Fibroblast of upper back skin (primary cell): ENCODE measurements at places on chromosomes 6 and 20.

DNA sequence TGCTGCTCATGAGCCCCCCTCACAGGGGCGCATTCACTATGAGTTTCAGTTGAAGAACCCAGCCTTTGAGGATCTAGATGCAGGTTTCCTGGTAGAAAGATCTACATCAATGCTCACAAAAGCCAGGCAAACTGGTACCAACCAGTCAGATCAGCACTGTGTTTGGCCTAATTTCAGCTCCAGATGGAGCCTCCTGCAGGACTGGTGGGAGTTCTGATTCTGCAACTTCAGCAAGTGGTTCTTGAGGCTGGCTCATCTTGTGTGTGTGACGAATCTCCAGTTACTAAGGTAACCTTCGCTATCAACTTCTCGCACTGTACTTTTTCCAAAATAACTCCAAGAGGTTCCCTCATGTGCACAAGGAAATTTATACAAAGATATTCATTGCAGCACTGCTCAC, 118.8 kb downstream of the ZMYND8 start:
- DNase-seq, result no peak

GRCh38 chr6:73017476-73017875, 207.8 kb downstream of the KHDC1L start:
- no peak for DNase-seq

- no peak for DNase-seq
These were observed 368.1 kb upstream of the PLCB4 start for GRCh38 chr20:8700756-8701155.

DNA sequence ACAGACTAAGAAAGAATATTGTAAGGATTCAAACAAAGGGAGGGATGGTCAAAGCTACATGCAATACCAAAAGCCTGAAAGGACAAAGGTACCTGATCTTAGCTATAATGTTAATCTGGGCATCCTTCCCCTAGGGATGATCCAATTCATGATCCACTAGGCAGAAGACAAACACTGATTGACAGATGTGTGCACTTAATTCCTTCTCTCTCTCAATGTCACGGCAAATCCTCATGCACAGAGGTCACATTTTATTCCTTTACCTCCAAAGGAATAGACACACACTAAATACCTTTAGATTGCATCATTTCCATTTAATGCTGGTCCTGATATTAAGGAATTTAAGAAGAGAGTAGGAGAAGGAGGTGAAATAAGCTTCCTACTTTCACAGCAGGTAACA, 73.4 kb downstream of the ZNF133 start:
- DNase-seq, result no peak

DNA sequence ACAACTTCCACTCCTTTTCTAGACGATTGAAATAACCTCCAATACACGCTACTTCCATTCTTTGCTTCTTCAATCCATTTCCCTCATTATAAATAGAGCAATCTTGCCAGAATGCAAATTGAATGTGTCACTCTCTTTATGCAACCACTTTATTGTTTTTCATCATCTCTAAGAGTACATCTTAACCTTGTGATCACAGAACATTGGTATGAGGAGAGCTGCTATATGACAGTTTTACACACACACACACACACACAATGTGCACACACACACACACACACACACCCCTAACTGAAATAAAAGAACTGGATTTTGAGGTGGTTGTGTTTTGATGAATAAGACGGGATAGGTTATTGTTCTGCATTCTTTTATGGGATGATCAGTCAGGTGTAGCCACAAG, 187.0 kb downstream of the HDGFL1 start:
- DNase-seq, result peak; percentile 83

DNA sequence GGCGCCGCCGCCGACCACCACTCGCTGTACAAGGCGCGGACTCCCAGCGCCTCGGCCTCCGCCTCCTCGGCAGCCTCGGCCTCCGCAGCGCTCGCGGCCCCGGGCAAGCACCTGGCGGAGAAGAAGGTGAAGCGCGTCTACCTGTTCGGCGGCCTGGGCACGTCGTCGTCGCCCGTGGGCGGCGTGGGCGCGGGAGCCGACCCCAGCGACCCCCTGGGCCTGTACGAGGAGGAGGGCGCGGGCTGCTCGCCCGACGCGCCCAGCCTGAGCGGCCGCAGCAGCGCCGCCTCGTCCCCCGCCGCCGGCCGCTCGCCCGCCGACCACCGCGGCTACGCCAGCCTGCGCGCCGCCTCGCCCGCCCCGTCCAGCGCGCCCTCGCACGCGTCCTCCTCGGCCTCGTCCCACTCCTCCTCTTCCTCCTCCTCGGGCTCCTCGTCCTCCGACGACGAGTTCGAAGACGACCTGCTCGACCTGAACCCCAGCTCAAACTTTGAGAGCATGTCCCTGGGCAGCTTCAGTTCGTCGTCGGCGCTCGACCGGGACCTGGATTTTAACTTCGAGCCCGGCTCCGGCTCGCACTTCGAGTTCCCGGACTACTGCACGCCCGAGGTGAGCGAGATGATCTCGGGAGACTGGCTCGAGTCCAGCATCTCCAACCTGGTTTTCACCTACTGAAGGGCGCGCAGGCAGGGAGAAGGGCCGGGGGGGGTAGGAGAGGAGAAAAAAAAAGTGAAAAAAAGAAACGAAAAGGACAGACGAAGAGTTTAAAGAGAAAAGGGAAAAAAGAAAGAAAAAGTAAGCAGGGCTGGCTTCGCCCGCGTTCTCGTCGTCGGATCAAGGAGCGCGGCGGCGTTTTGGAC, 2.0 kb downstream of the SOX4 start:
- DNase-seq, result no peak

GRCh38 chr6:37256692-37257319, 766 bp upstream of the TBC1D22B start:
- DNase-seq, result peak; percentile 28

- no peak for DNase-seq
These were observed 93.2 kb upstream of the ZNF184 start for GRCh38 chr6:27565839-27566779.

- DNase-seq, result no peak
These were observed 44.9 kb upstream of the RNF24 start for GRCh38 chr20:4060064-4060795.

GRCh38 chr6:912871-913835, 220.2 kb upstream of the EXOC2 start:
- peak; percentile 37 for DNase-seq

DNA sequence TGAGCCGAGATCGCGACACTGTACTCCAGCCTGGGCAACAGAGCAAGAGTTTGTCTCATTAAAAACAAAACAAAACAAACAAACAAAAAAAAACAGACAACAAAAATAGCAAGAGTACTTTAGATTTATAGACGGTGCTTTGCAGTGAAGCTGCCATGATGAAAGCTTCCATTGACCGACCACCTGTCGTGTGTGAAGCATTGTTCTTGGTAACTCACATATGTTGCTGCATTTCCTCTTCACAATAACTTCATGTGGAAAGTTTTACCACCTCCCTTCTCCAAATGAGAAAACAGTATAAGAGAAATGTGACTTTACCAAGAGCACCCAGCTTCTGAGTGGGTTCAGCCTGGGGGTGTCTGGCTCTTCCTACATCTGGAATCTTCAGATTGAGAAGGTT, 56.4 kb upstream of the PTGIS start:
- DNase-seq, result no peak

GRCh38 chr6:141290941-141291721, 841.6 kb upstream of the GJE1 start:
- no peak for DNase-seq

DNA sequence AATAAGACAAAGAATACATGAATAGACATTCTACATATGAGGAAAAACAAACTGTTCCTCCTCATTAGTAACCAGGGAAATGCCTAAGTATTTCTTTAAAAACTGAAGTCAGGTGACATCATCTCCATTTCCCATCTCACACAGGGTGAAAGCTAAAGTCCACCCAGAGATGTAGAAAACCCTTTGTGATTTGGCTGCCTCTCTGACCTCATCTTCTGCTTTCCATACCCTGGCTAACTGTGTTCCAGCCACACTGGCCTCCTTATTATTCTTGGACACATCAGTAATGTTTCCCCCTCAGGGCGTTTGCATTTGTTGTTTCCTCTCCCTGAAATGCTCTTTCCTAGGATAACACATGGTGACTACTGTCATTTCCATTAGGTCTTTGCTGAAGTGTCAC, 40.4 kb downstream of the ESF1 start:
- DNase-seq, result no peak

GRCh38 chr6:57432157-57432556, 114.7 kb downstream of the PRIM2 start:
- peak; percentile 78 for DNase-seq

DNA sequence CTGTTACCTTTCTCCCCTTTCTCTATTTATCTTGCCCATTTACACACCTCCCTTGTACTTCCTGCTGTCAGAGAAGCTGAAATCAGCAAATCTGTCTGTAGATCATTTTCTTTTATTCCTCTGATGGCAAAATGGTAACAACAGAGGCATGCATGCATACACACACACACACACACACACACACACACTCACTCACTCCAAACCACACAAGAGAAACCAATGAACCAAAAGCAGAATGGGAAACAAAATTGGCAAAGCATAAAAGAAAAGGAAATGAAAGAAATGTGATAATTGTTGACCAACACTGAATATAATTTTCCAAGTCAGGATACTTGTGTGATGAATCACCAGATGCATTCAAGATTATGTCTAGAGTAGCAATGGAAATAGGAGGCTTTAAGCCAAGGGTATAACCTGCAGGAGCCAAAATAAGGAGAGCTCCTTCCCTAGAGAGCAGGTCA, 172.4 kb downstream of the PLCB4 start:
- peak; percentile 86 for DNase-seq

GRCh38 chr6:116446399-116446798, 14.8 kb upstream of the CALHM6 start:
- peak; percentile 58 for DNase-seq

GRCh38 chr20:21677781-21678180, 27.7 kb upstream of the PAX1 start:
- DNase-seq, result no peak

DNA sequence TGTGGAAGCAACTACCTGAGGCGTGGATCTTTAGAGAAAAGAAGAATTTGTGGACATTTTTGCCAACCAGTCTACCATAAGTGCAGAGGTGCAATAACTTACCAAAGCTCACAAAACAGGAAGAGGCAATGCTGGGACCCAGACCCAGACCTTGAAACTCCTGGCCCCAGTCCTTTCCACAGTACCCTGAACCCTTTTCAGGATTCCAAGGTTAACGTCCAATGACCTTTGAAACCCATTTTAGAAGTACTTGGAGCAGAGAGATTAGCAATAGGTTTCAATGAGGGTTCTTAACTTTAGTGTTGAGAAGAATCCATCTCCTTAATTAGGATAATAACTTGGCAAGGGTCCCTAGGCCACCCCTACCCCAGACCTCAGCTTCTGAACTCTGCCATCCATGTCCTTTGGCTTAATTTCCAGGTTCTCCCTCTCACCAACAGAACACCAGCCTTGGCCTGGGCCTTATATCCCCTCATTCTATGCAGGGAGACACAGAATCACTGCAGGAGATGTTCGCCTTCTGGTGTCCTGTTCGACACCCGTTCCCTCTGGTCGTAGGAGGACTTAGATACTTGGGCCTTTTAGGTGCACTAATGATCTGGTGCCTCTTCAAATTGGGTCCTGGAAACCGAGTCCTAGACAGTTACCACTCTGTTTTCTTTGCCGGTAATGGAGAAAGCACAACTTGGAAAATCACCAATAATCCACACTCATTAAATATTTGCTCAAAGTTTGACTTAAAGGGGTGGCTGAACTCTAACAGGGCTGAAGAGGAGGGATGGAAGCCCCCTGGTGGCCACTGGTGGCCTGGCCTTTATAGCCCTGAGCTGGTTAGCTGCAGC, 40.6 kb downstream of the ISM1 start:
- DNase-seq, result peak; percentile 43

DNA sequence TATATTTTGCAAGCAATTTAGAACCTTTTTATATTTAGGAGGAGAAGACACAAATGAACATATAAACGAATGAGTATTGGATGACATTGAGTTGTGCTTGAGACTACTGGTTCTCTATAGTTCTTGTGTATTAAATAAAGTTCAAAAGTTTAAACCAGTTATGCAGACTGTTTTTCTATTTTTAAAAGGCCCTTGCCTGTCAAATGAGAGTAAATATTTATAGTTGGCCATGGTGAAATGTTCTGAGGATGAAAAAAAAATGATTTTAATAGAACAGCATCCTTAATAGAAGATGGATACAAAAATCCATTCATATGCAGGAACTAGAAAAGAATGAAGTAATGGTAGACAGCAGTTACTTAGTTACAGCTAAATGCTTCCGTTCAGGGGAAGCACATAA, 63.5 kb upstream of the COL10A1 start:
- DNase-seq, result no peak

DNA sequence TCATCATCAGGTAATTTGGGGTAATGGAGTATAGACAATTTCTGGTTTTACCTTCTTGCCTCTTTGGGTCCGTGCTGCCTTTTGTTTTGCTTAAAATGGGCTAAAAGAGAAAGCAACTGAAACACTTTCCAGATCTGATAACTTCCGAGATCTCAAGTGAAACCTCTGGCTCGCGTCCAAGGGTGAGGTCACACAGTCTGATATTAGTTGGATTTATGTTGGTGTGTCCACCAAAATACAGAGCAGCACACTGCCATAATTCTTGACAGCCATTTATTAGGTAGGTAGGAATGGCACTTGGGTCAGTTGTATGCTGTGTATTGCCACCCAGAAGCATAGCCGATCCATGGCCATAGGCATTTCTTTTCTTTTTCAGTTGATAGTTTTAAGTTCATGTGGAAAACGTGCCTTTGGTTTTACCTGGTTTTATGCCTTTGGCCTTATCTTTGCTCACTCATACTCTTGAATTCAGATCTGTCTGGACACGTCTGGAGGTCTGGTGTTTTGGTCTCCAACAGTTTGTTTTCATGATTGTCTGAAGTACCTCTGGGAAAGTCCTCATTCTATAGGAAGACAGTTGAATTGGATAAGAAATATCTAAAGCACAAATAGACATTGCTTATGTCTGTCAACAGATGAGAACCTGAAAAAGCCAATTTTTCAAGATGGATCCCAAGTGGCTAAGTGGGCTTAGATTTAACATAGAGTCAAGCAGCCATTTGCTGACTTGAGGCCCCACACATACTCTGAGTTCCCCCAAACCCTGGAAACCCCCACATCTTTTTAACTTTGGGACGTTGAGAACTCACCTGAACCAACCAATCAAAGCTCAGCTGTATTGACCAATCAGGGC, 320.8 kb downstream of the SOX4 start:
- no peak for DNase-seq

DNA sequence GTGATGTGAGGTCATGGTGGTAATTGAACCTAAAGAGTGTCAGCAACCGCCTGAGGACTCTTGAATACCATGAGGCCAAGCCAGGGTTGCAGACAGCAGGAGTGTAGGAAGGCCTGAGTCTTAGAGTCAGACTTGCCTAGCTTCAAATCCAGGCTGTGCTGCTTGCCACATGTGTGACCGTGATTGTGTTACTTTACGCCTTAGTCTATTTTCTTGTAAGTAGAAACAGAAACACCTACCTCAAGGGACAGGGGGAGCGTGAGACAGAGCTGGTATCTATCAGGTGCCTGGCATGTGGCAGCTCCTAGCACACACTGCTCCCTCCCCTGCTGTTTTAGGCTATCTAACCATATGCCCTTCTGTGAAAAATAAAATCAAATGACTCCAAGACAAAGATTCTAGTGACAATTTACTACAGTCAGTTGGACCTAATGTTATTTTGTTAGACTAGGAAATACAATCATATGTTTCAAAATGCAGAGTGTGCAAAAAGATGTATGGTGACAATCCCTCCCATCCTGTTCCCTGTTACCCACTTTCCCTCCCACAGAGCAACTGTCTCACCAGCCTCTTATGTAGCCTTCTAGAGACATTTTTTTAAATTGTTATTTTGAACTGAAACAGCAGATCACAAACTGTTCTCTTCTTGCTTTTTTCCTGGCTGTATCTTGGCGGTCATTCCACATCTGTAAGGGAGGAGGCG, 21.7 kb downstream of the TAF8 start:
- no peak for DNase-seq

- peak; percentile 92 for DNase-seq
These were observed 43.1 kb upstream of the NAA20 start for GRCh38 chr20:19973961-19974629.
